Occipital lobe (tissue), 3 donors: ENCODE measurements at places on chromosomes 5 and 9.

DNA sequence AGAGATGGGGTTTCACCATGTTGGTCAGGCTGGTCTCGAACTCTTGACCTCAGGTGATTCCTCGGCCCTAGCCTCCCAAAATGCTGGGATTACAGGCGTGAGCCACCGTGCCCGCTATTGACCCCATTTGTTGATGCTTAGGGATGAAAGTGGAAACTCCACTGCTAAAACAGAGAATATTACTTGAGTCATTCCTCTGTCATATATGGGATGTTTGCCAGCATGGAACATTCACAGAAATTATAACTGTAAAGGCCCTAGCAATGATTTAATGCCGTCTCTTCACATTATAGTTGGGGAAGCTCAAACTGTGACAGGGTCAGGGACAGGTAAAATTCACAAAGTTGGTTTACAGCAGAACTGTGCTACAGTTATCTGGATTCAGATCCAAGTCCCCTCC, 94.5 kb downstream of the TMC1 start:
- DNase-seq: no peak

DNA sequence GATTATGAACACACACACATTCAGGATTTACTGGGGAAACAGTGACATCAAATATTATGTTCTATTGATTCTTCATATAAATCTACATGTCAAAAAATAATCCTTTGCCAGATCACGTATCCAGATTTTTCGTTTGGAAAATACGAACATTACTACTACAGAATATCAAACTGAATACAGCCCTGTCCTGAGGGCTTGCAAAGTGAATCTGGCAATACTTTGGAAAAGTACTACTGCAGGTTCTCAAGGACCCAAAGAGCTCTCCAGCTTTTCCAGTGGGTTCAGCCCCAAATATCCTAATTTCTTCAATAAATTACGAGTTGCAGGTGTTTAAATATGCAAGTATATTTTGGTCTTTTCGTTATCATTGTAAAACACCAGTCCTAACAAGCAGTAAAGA, 411 bp upstream of the NDUFS4 start:
- DNase-seq: no peak

GRCh38 chr9:129273136-129273895, 95.3 kb upstream of the IER5L start:
- no peak for DNase-seq

GRCh38 chr5:134138416-134139376, 24.2 kb downstream of the TCF7 start:
- DNase-seq: no peak

- DNase-seq: no peak
Measured at GRCh38 chr9:134236935-134237629, 72.7 kb upstream of the RNU6ATAC start.

DNA sequence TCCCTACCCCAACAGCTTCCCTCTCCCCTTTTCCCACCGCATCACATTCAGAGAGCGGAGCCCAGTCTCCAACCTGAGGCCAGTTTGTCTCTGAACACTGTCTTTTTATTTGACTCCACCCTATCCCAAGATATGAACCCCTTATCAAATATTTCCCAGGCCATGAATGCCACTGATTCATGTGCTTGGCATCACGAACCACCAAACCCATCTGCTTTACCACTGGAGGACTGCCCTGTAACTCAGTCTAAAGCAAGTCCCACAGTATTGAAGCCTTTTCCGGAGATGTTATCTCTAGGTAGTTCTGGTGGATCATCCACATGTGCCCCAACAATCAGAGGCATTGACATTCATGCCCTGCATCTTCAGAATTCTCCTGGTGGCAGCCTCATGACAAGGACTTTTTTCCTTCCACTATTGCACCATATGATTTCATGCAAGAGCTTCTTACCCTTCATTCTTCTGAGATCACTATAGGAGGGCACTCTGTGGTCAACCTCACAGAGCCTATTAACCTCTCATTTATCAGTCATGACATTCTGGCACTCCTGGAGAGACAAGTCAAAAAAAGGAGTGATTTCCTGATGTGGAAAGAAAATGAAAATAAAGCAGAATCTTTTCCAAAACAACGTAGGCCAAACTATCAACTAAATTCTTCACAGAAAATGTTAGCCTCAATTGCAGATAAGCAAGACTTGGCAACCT, 12.3 kb upstream of the SPATA31D4 start:
- no peak for DNase-seq

DNA sequence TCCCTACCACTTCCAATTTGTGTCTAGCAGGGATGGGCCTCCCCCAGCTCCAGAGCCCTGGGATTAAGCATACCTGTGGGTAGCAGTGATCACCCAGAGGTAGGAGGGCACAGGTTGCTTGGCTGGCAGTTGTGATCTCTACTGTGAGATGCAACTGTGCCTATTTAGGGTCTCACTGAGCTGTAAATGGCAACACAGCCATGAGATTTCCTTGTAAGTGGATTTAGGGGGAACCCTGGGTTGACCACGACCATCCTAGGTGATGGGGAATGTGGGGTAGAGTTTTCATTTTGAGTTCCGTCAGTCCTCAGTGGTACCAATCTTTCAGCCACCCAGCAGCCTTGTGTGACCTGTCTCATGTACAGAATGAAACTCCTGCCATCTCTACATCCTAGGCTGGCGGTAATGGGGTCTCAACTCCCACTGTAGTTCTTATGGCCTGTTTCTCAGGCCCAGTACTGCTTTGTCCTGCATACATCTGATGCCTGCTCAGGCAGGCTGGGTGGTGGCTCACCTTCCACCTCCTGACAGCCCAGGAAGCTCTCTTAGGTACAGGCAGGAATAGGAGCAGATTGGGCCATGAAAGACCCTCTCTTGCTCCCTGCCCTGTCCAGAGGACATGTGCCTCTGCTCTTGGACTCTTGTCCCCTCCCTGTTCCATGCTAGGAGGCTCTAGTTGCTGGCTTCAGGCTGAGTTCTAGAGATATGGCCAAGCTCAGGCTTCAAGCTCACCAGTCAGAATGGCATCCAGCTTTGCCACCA, 8.1 kb downstream of the HNRNPAB start:
- DNase-seq: no peak

GRCh38 chr9:74865177-74865576, 22.5 kb downstream of the TRPM6 start:
- DNase-seq: no peak

GRCh38 chr9:134289241-134289875, 36.9 kb upstream of the RXRA start:
- no peak for DNase-seq

GRCh38 chr5:107653685-107654084, 17.1 kb downstream of the EFNA5 start:
- no peak for DNase-seq

DNA sequence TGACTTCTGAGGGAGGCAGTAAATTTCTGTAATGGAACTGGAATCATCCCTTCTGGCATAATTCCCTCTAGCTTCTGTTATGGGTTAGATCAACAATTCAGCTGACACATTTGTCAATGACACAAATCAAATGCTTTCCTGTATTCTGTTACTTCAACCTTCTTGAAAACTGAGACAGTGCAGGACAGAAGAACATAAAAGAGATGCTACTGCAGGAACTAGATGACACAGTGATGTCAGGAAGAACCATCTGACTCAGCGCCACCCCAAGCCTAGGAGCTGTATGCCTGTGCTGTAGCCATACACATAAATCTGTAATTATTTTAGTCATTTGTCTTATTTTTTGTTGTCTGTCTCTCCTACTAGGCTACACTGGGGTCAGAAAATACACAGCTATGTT, 18.2 kb upstream of the CEP120 start:
- DNase-seq: no peak

DNA sequence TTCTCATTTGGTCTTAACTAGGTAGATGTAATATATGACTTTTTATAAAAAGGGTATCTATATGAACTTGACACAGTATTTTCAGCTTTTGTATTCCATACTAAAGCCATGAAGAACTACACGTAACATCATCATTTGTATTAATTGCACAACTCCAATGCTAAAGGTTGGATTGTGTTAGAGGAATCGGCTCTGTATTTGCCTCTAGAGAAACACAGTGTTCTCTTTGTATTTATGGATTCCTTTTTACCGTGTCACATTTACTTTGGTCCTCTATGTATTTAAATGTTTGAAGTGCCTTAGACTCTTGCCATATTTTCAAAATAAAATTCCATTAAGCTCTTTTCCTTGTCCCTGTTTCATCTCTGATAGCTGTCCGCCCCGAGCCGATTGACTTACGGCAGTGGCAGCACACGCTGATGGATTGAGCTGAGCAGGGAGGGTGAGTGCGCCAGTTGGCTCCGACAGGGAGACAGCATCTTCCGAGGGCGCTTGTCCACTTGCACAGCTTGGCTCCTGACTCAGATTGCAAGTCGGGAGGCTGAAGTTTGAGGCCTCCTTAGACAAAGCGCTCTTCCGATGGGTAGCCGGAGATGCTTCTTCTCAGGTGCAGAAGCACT, 95.6 kb upstream of the DMRT1 start:
- no peak for DNase-seq

GRCh38 chr9:92564982-92565381, 29.2 kb upstream of the ECM2 start:
- DNase-seq: no peak

DNA sequence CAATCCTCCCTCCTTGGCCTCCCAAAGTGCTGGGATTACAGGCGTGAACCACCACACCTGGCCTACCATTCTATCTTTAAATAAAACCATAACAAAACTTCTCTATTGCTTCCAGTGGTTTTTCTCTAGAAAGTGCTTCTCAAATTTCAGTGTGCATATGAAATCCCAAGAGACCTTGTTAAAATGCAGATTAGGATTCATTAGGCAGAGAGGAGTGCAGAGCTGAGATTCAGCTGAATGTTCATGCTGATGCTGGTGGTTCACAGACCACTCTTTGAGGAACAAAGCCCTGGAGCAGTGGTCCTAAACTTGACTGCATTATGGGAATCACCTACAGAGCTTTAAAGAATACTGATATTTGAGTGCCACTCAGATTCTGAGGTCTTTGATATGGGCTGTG, 28.2 kb downstream of the CARD6 start:
- DNase-seq: no peak

DNA sequence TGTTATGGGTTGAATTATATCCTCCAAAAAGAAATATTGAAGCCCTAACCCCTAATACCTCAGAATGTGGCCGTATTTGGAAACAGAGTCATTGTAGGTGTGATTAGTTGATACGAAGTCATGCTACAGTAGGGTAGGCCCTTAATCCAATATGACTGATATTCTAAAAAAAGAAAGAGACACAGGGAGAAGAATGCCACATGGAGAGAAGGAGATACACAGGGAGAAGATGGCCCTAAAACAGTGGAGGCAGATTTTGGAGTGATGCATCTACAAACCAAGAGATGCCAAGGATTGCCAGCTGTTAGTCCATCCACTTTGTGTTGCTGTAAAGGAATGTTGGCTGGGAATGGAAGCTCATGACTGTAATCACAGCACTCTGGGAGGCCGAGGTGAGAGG, 21.3 kb downstream of the ARRDC3 start:
- DNase-seq: no peak

DNA sequence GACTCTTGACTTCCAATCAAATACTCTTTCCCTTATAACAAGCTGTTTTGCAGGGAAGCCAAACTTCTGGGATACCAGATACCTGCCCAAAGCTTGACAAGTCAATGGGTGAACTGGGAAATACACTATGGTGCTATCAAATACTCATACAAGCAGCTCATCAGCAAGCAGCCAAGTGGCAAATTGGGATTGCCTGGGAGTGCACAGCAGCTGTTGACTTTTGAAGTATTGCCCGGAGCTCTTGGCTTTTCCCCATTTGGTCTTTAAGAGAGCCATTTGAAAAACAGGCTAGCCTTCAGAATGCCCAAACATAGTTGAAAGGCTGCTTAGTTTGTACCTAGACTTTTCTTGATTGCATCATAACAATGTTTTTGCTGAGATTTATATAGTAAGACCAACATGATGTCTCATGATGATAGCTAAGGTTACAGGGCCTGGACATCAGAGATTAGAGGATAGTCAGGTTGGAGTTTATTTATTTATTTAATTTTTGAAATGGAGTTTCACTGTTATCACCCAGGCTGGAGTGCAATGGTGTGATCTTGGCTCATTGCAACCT, 210.1 kb upstream of the ZNF608 start:
- peak; percentile 6 for DNase-seq

DNA sequence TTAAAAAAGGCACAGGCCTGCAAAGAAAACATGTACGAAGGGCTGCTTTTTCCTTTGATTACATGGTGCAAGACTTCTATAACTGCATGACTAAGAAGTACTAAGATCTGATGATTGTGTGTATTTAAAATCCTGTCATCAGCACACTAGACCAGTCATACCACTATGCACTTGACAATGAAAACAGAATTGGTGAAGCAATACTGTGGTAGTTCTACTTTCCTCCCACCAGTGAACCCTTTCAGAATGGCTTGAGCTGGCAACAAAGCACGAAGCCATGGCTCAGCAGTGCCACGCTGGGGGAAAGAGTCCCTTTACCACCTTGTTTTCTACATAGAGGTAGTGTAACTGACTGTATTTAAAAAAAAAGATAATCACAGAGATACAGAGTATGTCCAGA, 49.0 kb upstream of the POU5F2 start:
- no peak for DNase-seq

DNA sequence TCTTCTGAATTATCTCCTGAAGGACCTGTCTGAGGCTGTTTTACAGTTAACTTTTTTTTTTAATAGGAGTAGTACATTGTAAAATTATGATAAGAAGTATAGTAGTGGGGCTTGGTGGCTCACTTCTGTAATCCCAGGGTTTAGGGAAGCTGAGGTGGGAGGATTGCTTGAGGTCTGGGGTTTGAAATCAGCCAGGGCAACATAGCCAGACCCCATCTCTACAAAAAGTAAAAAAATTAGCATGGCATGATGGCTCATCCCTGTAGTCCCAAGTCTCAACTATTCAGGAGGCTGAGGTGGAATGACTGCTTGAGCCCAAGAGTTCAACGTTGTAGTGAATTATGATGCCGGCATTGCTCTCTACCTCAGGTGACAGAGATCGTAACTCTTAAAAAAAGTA, 7.0 kb downstream of the IPO11 start:
- DNase-seq: no peak

DNA sequence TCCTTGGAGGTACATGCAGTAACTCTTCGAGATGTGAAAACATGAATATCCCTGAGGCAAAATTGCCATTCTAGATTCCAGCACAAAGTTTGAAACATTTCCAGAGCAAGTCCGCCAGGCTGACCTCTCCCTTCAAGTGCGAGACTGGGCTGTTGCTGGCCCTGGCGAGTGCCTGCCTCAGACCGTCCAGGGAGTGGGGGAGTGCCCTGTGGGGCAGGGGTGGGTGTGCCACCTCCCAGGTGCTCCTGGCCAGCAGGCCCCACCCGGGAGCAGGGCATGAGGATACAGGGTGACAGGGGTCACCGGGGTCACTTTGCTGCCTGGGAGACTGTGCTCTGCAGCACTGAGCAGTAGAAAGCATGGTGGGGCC, 199.9 kb downstream of the AOPEP start:
- DNase-seq: no peak

GRCh38 chr5:42944989-42945388, 95.1 kb downstream of the ANXA2R start:
- no peak for DNase-seq

DNA sequence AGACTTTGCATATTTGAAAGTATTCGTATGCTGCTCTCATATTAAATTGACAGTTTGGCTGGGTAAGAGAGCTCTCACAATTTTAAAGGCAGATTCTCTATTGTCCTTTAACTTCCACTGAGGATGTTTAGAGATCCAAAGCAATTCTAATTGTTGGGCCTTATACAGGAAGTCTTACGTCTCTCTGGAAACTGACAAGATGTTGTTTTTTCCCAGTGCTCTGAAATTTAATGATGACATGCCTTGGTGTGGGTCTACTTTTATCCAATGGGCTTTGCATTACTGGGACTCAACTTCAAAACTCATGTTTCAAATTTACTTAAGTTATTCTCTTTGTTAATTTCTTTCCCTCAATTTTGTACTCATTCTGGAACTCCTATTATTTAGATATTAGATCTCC, 191.5 kb downstream of the SNX18 start:
- no peak for DNase-seq
